ENCODE measurements at places on chromosomes 5 and 9.

GRCh38 chr9:82488313-82489200 is 500.0 kb downstream of the SPATA31D1 start:
- DNase-seq = no peak

- DNase-seq = no peak
Measured at GRCh38 chr5:7080501-7080900, 315.4 kb upstream of the ADCY2 start.

- DNase-seq = no peak
Measured at GRCh38 chr9:127437497-127438264, 13.5 kb downstream of the ZNF79 start.

GRCh38 chr5:39555788-39556187 is 131.0 kb upstream of the DAB2 start:
- DNase-seq = no peak

DNA sequence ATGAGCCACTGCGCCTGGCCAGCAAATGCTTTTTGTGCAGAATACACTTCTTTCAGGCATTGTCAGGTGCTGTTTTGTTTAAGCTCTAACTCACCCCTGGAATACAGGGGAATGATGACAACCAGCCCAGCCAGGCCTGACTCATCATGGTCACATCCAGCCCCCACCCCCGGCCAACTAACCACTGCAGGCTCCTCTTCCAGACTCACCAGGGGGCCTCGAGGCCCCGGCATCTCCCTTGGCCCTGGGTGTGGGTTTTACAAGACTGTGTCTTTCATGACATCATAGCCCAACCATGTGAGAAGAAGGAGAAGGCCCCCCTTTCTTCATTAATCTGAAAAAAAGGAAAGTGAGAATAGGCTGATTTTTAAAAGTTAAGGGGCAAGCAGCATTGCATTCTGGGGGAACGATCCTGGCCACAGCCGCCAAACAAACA is 35.5 kb downstream of the OLFML2A start:
- no peak for DNase-seq

DNA sequence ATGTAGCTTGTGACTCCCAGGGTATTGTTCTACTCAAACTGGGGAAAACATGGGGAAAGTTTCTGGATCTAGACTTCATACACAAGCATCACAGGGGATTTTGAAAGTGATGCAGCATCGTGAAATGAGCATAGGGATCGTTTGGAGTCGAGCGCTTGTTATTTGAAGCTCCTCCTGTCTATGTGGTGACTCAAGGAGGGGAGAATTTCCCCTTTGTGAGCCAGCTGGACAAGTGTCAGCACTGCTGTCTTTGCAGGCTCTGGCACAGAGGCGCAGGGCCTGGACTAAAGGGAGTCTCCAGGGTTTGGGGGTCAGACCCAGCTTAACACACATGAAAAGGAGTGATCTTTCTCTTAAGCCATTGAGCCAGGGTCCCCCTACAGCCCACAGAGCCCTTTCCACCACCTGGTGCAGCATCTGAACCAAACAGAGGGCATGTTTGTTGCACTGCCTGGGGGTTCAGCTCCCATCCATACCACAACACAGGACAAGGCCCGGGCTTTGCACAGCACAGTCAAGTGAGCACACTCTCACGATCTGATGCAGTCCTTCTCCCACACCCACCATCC is 51.0 kb downstream of the IRF1 start:
- no peak for DNase-seq

- peak; percentile 53 for DNase-seq
Measured at GRCh38 chr9:131635285-131635684, 90.0 kb downstream of the PRRT1B start.

- no peak for DNase-seq
Measured at GRCh38 chr9:118561051-118561450, 808.2 kb downstream of the BRINP1 start.

GRCh38 chr9:135743546-135744332 is 41.8 kb downstream of the KCNT1 start:
- no peak for DNase-seq

- peak; percentile 45 for DNase-seq
Measured at GRCh38 chr5:34656700-34657273, 659 bp downstream of the RAI14 start.

DNA sequence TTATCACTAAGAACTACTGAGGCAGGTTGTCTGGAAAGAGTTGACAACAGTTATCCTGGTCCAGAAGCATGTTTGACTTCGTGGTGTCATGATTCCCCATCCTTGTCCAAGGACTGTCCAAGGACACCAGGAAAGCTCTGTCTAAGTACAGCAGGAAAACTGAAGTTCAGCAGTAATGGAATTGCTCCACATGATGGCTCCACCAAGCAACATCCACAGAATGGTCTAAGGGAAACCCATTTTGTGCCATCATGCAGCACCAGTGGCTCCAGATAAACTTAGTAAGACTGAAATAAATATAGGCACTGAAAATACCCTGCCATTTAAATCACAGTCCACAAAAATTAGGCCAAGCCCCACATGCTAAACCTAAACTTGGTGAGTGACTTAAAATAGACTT is 192.8 kb downstream of the CDH18 start:
- DNase-seq = no peak

DNA sequence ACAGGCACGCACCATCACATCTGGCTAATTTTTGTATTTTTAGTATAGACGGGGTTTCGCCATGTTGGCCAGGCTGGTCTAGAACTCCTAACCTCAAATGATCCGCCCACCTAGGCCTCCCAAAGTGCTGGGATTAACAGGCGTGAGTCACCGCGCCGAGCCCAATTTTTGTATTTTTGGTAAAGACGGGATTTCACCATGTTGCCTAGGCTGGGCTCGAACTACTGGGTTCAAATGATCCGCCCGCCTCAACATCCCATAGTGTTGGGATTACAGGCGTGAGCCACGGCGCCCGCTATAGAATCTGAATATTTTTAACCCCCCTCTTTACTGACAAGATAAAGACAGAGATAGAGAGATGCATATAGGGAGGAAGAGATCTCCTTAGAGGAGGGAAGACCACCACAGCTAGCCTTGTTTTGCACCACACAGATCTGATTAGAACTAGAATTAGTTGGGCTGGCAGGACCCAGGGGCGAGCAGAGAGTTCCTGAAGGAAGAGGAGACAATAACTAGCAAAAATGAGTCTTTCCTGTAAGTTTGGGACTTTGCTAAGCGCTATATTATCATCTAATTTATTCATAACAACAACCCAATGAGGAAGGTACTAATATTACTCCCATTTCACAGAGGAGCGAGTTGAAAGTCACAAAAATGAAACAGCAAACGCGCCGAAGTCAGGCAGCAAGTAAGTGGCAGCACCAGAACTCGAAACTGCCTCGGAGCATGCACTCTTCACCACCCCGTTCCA is 1.5 kb upstream of the ANKHD1 start:
- no peak for DNase-seq

DNA sequence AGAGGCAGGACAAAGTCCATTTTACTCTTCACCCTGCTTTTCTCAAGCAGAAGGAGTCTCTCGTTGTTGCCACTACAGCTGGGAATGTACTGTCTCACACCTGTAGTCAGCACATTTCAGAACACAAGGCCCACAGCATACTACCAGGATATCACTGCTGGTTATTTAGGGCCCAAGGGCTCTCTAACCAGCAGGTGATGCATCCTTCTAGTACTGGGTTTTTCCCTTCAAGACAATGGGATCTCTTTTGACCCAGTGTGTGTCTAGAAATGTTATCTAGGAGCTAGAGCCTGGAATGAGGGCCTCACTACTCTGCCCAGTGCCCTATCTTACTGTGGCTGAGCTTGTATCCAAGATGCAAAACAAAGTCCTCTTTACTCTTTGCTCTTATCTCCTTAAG is 235.1 kb upstream of the PRR16 start:
- no peak for DNase-seq

- no peak for DNase-seq
Measured at GRCh38 chr9:36550135-36550534, 22.6 kb upstream of the MELK start.

- no peak for DNase-seq
Measured at GRCh38 chr5:158977642-158978041, 122.1 kb downstream of the EBF1 start.

DNA sequence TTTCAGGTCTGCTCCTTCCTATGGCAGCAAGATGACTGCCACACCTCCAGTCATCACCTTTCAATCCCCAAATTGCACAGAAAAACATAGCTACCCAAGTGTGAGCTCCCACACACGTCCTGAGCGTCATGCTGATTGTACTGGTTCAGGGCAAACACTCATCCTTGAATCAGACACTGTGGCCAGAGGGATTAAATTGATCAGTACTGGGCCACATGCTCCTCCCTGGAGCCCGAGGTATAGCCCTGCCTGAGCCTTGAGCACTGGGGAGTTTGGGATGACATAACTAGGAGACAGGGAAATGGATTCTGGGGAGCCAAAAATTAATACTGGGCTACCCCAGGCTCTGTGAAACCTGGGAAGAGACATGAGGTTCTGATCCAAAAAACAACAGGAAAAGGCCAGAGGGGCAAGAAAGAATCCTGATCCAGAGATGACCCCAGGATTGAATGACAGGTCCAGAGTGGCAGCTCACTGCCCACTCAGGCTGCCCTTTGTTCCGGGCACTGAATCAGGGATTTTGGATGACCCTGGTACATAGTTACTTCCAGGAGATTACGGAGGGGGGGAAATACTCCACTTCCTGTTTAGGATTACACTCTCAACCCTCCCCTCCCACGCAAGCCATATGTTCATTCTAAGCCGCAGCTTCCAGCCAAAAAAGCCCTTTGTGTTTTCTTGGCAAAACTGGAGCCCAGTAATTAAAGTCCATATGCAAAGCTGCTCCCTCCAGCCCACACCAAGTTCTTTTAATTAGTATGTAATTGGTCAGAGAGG is 141.6 kb upstream of the SPRY4 start:
- no peak for DNase-seq

- no peak for DNase-seq
Measured at GRCh38 chr9:126451316-126451885, 124.8 kb downstream of the MVB12B start.

GRCh38 chr5:116528519-116529234 is 45.9 kb downstream of the SEMA6A start:
- DNase-seq = no peak

DNA sequence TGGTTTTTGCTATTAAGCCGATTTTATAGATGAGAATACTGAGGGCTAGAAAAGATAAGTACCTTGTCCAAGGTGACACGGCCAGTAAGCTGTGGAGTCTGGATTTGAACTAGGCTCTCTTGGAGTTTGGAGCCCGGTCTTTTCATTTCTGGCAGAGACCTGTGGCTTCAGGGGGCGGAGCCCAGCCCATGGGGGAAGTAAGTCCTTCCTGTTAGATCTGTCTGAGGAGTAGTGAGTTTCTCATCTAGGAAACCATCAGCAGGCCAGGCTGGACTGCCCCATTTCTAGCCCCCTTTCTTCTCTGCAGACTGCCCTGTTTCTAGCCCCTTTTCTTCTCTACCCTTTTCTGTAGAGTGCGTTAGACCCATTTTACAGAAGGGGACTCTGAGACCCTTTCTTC is 521 bp upstream of the PTGS1 start:
- DNase-seq = no peak

- DNase-seq = no peak
Measured at GRCh38 chr9:137544176-137544760, 5.9 kb downstream of the PNPLA7 start.

DNA sequence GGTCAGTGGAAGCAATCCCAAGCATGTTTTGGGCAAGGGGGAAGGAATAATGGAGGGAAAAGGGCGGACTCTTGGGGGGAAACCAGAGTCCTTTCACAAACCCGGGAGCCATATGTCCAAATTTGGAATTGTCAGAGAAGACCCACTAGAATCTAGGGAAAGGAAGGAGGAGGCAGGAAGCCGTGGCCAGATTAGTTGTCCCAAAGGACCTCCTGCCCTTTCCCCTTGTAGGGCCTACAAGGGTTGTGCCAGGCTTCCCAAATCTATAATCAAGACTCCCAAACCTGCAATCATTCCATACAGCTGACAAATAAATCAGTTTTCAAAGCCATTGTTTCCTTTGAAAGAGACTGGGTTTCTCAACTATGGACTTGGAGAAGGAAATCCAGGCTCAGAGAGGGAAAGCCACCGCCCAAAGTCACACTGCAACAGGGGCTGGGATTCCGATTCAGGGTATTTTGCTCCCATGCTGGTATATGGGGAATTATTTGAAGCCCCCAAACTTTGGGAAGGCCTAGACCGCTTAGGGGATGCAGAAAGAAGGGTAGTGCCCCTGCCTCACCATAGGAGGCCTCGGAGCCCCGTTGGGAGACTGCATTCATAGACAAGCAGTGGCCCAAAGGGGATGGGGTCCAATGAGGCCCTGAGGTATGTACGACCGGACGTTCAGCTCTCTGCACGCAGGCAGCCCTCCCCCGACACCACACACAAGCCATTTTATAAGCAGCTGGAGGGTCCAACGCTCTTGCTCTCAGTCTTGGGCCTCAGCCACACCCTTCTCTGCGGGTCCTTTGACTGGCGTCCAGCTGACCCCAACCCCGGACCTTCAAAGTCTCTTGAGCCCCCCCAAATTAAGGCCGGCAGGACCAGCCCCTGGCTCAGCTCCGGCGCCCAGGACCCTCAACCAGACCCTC is 815 bp downstream of the ANXA6 start:
- DNase-seq = peak; percentile 30

- DNase-seq = no peak
Measured at GRCh38 chr5:113047733-113048652, 71.4 kb downstream of the DCP2 start.

- no peak for DNase-seq
Measured at GRCh38 chr5:72231991-72232703, 87.9 kb downstream of the MRPS27 start.

- no peak for DNase-seq
Measured at GRCh38 chr9:108386859-108387384, 468.9 kb downstream of the ACTL7B start.

GRCh38 chr9:76107482-76107881 is 217.0 kb downstream of the PCSK5 start:
- no peak for DNase-seq

DNA sequence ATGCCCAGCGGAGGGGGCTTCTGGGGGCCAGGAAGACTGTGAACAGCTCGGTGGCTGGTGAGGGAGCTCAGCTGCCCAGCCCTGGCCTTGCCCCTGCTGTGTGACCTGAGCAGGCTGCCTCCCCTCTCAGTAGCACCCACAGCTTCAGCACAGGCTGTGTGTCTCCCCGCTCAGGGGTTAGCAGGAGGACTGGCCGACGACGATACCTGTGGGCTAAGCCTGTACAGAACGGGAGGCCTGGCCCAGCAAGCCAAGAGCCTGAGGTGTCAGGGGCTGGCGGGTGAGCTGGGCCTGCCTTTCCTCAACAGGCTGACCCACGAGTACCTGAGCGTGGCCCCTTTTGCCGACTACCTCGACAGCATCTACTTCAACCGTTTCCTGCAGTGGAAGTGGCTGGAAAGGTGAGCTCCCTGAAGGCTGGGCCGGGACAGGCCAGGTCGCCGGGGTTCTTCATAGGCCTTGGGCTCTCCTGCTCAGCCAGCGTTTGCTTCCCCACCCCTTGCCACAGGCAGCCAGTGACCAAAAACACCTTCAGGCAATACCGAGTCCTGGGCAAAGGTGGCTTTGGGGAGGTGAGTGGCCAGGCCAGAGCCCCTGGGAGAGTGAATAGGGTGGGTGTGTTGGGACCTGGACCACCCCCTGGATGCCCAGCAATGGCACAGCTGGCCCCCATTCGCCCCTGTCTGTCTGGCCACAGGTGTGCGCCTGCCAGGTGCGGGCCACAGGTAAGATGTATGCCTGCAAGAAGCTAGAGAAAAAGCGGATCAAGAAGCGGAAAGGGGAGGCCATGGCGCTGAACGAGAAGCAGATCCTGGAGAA is 6.6 kb downstream of the GRK6 start:
- no peak for DNase-seq

- no peak for DNase-seq
Measured at GRCh38 chr5:142499591-142500226, 174.9 kb upstream of the SPRY4 start.
